Stimulated activated naive CD4-positive, alpha-beta T cell (primary cell): ENCODE measurements at places on chromosomes 1 and 21.

GRCh38 chr1:31765041-31765467 lies 914 bp upstream of the ADGRB2 start:
- no peak for DNase-seq

DNA sequence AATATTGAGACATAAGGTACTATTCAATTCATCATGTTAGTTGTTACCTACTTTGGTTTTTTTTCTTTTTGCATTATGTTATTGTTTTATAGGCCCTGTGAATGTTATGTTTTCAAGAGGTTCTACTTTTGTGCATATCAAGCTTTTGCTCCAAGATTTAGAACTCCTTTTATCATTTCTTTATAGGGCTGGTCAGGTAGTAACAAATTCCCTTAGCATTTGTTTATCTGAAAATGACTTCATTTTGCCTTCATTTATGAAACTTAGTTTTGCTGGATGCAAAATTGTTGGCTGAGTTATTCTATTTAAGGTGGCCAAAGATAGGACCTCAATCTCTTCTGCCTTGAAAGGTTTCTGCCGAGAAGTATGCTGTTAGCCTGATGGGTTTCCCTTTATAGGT lies 21.3 kb upstream of the MAB21L3 start:
- DNase-seq: no peak

GRCh38 chr1:47474278-47475193 lies 36.7 kb downstream of the FOXD2 start:
- no peak for DNase-seq

DNA sequence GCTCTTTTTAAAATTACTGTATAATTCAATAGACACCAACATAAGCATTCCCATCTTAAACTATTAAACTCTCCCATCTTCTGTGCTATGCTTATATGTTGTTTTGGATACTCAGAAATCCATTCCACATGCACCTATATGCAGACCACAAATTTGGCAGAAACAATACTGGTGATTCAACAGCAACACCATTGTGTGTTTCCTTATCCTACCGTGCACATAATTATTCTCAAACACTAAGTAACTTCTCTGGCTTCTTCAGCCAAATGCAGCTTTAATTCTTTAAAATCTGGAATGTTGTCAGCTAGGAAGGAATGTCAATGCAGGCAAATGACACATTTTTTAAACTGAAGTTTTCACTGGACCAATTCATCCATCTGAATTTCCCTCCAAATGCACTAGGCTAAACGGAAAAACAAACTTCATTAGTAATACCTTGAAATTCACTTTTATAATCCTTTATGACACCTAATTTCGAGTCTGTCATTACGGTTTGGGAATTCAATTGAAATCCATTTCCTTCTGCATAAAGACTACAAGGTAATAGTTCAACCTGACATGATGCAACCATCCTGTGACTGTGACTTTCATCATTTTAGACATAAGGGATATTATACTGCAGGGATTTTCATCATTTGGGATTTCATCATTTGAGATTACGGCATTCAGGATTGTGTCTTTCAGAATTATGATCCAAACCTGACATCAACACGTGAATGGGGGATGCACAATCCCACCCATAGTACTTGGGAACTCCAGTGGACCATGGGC lies 308.5 kb downstream of the LTN1 start:
- no peak for DNase-seq
